Right ventricle myocardium inferior (tissue), 1 donor: ENCODE measurements at places on chromosomes 4 and X.

DNA sequence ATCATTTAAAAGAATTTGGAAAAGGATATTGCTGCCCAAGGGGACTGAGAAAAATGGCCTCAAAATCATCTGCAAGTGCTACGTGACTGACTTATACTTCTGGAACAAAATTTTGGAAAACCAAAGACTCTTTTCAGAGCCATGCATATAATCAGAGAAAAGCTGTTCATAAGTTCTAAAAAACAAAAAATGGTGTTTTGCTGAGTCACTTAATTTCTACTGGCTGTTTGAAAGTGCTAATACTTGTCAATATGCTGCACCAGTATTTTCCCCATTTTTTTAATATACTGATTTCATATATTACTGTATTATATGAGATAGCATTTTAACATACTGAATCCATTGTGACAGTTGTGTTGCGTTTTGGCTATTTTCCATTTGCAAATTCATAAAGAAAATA is 61.5 kb upstream of the ZMAT1 start:
- DNase-seq = no peak

- DNase-seq = no peak
Observed at GRCh38 chr4:85423431-85423830, 51.5 kb upstream of the ARHGAP24 start.

DNA sequence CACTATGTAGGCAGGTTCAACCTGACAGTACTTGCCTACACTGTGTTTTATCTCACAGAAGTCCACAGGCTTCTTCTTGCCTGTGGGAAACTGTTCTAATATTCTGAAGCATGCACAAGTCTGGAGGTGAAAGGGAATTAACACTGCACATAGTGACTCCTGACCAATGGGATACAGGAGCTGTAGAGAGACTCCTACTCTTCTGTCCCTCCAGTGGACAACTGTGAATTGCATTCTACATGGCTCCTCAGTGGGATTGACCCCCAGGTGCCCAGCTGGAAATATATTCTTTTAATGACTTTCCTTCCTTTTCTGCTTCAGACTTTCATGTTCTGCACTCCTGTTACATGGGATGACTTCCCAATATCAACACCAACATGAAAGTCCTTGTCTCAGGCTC is 8.2 kb upstream of the YIPF6 start:
- no peak for DNase-seq

GRCh38 chr4:11746734-11747133 is 318.0 kb upstream of the HS3ST1 start:
- no peak for DNase-seq

GRCh38 chr4:111930659-111931058 is 214.6 kb upstream of the FAM241A start:
- no peak for DNase-seq

DNA sequence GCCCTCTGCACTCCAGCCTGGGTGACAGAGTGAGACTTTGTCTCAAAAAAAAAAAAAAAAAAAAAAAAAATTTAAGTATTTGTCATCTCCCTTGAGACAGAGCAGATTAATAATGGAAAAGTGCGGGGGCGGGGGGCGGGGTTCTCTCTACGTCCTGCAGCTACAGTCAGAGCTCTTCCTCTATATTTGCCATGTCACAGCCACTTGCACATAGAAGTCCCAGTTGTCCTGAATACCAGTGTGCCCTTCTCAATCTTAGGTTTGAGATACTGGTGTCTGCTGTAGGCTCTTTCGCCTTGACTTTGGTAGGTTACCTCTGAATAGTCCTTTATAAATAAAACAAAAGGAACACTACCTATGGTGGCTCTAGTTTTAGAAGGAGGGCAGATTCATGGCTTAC is 237.8 kb upstream of the PGRMC2 start:
- no peak for DNase-seq

- DNase-seq = no peak
Observed at GRCh38 chrX:11626351-11626750, 39.4 kb downstream of the ARHGAP6 start.

DNA sequence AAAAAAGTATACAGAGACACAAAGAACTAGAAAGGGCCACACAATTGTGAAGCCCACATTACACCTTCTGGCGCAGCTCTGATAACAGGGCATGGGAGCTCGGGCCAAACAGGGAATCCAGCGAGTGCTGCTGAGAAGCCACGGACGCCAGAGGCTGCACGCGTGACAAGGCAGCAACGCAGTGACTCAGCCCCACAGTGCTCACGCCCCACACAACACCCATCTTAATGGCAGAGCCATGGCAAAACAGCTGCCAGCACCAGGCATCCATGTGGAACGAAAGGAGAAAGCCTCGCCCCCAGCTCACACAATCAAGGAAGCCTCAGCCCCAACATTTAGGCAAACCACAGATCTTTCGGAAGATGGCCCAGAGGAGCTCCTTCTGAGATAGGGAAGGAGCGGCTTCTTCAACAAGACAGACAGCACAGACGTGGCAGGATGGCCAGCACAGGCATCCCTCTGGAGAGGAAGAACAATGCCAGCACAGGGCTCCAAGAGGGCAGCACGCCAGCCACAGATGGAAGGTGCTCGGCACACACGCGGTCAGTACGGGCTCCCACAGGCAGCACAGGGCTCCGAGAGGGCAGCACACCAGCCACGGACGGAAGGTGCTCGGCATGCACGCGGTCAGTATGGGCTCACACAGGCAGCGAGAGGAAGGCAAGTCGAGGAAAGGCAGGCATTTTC is 33.1 kb downstream of the GAK start:
- peak; percentile 65 for DNase-seq
